ENCODE measurements at places on chromosomes 3 and 15.

- DNase-seq: no peak
Observed at GRCh38 chr3:170476291-170476690, 57.6 kb downstream of the CLDN11 start.

DNA sequence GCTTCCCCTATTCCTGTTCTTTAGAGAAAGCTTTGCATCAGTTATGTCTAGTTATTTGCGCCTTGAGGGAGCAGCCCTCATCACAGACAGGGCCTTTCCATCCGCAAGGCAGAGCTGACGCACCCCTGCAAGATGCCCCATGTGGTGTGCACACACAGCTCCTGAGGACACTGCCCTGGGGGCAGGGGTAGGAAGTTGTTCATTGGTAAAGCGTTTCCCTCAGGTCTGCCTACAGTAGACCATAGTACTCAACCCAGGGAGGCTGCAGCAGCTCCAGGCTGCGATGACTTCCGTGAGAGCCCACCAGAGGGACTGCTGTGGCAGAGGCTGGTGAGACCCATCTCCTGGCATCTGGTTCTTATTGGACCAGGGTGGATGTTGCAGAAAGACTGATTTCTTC, 55.1 kb upstream of the PLXNA1 start:
- DNase-seq: no peak

- DNase-seq: no peak
Observed at GRCh38 chr15:87906444-87906843, 350.1 kb downstream of the NTRK3 start.

DNA sequence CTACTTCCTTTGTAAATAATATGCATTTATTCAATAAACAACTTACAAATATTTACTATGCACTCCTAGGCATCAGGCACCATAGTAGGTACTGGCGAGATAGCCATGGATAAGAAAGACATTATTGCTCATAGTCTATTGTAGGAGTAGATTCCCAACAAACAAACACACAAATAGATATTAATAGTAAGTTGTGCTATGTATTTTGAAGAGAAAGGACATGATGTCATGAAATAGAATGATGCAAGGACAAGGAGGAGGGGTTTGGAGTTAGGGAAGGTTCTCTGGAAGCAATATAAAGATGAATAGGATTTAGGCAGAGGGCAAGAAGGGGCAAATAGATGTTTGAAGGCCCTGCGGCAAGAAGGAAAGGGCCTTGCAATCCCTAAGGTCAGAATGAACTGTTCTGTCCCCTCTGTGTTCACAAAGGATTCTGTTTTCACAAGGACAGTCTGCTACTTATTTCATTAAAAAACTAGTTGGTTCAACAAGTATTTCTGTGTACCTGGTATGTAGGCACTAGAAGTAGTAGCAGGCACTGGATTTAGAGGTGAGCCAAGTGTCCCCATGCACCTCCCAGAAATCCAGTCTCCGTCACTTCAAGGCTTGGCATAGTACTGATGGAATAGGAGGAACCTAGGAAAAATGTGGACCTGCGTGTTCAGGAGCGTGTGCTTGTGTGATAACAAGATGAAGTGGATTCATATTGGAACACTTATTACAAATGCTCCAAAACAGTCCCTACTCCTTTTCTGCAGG, 231.8 kb upstream of the TPRG1 start:
- DNase-seq: no peak

DNA sequence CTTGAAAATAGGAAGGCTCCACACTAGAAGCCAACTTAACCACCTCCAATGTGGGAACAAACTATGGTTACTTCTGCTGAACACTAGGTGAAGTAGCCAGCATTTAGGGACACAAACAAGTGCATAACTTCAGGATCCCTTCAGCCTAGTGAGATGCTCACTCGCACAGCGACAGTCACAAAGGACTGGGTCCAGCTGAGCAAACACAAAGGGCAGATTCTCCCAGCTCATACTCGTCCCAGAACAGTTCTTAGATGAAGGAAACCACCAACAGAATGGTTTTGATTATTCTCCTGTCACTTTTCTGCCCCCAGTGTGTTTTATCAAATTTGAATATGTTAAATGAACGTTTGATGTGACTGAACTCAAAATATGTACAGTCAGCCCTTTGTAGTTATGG, 201.6 kb downstream of the KCNAB1 start:
- DNase-seq: no peak

DNA sequence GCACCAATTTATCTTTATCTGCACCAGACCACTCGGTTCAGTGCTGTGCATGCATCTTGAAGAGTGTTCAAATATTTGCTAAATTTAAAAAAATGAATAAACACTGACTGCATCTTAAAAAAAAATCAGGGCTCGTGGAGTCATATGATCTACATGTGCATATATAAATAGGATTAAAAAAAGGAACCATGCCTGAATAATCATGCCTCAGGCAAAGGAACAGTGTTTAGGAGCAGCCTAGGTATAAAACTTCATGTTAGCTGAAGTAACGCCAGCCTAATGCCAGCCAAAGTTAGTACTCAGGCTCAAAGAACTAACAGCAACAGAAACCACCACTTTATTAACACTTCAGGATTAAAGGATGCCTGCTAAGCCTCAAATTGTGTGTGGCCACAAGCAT, 9.5 kb downstream of the ABCC5 start:
- DNase-seq: no peak

Measured in T follicular helper cell (primary cell).